ENCODE measurements at places on chromosomes 5 and 9.

GRCh38 chr5:14357851-14358250 lies 214.7 kb downstream of the TRIO start:
- DNase-seq: no peak

DNA sequence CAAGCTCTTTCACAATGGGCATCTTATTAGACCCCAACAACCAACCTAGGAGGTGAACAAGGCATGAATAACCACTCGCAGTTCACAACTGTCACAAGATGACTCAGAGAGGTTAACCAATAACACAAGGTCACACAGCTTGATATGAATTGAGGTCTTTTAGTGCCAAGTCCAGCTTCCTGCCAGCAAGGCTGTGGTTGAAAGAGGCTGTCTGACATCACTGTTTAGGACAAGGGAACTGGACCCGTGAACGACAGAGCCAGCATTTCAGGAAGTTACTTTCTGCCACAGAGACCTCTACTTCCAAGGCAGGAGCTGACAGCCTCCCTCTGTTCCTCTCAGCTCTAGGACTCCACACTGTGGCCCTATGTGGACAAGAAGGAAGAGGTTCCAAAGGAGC lies 53.4 kb upstream of the ALDH1B1 start:
- DNase-seq: no peak

DNA sequence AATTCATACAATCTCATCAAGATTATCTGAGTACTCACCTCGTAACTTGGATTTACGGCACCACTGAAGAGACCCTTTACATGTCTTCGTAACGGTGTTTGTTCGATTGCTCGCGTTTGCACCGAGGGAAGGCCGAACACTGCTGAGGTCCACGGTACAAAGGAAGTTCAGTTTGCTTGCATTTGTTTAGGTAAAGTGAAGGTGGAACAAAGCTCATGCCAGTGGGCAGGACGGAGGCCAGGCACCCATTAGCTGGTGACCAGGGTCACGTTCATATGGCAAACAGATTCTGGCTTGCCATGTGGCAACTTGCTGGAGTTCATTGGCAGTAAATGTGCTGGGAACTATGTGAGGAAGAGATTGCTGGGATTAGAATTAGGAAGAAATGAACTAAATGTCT lies 164.8 kb downstream of the MACROH2A1 start:
- DNase-seq: no peak

- no peak for DNase-seq
Observed at GRCh38 chr5:3931976-3932375, 336.3 kb downstream of the IRX1 start.

- no peak for DNase-seq
Observed at GRCh38 chr9:122526602-122527001, 491 bp downstream of the OR1N1 start.

DNA sequence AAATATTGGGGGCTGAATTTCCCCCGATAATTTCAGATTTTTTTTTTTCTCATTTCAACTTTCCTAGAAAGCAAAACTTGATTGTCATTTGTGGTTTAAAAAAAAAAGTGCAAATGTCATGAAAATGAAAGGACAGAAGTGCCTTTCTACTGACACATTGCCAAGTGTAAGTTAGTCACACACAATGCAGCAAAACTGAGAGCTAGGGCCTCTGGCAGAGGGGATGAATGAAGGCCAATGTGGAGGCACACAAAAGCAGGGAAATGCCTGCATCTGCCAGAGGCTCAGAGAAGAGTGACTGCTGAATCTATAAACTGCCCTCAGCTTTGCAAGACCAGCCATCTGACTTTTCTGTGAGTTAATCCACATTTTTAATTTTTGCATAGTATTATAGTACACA lies 6.8 kb upstream of the IFNA5 start:
- DNase-seq: no peak

- no peak for DNase-seq
Observed at GRCh38 chr5:109769597-109770291, 80.0 kb downstream of the MAN2A1 start.

GRCh38 chr5:163172540-163173338 lies 264.7 kb upstream of the CCNG1 start:
- DNase-seq: no peak

GRCh38 chr9:128323212-128323730 lies 632 bp downstream of the COQ4 start:
- no peak for DNase-seq

GRCh38 chr5:14183187-14183939 lies 40.2 kb downstream of the TRIO start:
- DNase-seq: no peak

GRCh38 chr5:11650936-11651335 lies 253.3 kb downstream of the CTNND2 start:
- DNase-seq: no peak

DNA sequence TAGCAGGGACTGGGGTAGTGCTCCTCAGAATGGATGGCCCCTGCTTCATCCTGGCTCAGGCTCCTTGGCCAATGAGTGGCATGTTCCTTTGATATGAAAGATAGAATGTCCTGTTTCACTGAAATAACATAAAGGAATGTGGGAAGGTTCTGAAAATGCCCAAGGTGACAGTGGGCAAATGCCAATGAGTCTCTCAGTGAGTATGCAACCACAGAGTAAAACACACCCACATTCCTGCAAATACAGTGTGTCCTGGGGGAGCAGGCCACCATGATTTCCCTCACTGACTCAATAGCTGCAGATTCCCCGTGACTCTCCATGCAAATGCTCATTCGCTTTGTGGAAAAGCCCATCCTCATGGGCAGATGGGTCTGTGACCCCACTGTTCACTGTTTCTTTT lies 36.4 kb downstream of the ZNF366 start:
- no peak for DNase-seq

- no peak for DNase-seq
Observed at GRCh38 chr9:107982001-107982400, 492.4 kb upstream of the KLF4 start.

GRCh38 chr9:87089506-87089905 lies 142.2 kb upstream of the GAS1 start:
- no peak for DNase-seq

GRCh38 chr5:100551183-100551582 lies 16.0 kb downstream of the FAM174A start:
- DNase-seq: no peak

- DNase-seq: no peak
Observed at GRCh38 chr9:109512170-109512756, 14.2 kb upstream of the PTPN3 start.

DNA sequence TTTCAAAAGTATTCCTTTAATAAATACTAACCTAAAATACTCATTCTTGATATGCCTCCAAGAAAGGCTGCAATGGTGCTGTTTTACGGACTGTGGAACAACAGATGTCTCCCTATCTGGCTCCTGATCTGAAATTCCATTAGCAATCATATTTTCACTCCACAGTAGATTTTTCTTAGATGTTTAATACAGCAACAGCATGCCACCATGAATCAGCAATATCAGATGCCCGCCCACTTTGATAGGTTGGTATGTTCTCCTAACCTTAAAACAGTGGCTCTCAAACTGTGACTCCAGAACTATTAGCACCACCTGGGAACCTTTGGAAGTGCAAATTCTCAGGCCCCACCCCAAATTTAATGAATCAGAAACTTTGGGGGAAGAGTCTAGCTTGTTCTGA lies 110.2 kb downstream of the MLLT3 start:
- DNase-seq: no peak

DNA sequence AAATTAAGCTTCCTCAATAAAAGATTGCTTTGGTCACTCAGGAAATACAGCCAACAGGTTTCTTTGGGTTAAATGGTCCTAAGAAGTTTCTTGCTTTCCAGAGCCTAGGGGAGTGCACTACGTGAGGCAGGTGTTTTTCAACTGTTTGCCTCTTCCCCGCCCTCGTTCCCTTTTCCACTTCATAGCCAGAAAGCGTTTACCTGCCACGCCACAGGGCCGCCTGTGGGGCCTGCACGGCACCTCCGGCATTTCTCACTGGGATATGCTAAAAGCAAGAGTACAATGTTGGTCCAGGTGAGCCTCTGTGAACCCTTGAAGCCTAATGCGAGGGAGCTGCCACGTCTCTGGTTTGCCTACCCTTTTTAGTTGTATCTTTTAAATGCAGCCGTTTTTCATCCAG lies 167.6 kb upstream of the OTULINL start:
- no peak for DNase-seq

- no peak for DNase-seq
Observed at GRCh38 chr9:95343725-95344287, 26.3 kb upstream of the FANCC start.

DNA sequence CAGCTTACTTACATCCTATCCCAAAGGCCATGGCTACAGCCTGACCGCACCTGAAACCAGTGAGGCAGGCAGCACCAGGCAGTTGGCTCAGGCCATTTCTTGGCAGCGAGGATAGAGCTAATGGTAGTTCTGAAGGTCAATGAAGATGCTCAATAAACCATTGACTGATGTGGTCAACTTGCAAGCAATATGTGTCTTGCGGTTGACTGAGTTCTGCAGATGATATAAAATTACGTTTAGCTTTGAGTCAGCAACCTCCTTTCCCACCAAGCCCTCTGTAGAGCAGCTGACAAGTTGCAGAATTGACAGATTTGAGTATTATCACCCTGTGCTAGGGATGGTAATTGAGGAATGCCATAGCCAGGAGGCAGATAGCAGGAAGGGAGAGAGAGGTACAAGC lies 189.0 kb upstream of the PUM3 start:
- no peak for DNase-seq

DNA sequence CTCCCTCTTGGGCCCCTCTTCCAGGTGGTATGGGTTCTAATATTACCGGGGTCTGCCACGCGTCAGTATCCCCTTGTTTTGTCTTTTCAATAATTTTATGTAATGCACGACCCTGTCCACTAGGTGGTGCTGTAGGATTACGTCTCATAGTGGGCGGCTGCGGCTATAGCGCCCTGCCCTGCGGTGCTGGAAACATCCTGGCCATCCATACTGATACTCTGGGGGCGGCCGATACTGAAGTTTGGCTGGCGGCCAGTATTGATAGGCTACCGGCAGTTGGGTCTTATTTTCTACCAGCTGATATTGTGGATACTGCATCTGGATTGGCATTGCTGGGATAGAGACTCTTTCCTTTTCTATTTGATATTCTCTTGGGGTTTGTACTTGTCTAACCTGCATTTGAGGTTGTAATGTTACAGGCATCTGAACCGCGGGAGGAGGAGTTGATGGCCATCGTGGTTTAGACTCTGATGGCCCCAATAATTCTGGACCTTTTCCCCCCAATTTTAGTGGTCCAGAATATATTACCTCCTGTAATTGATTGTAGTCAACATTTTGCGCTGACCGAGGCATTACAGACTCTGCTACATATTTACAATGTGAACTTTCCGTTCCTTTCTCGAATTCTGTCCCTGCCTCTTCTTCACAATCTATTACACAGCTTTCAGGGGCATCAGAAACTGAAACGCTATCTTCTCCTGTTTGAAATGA lies 3.3 kb upstream of the TMEM141 start:
- peak; percentile 86 for DNase-seq

DNA sequence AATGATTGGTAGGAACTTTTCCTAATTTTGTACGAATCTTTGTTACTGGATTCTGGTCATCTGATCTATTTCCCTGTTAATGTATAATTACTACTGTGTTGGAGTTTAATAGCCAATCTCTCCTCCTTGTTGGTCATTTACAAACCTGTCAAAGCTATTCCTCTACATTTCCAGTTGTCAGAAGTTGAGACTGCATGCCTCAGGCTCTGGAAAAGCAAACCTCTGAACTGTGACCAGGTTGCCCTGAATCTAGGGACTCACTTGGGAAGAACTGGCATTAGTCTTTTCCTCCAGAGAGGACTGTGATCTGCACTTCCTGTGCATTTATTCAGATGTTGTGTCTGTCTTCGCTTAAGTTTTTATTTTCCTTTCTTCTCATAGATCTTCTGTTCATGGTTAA lies 16.1 kb downstream of the PDLIM4 start:
- no peak for DNase-seq

DNA sequence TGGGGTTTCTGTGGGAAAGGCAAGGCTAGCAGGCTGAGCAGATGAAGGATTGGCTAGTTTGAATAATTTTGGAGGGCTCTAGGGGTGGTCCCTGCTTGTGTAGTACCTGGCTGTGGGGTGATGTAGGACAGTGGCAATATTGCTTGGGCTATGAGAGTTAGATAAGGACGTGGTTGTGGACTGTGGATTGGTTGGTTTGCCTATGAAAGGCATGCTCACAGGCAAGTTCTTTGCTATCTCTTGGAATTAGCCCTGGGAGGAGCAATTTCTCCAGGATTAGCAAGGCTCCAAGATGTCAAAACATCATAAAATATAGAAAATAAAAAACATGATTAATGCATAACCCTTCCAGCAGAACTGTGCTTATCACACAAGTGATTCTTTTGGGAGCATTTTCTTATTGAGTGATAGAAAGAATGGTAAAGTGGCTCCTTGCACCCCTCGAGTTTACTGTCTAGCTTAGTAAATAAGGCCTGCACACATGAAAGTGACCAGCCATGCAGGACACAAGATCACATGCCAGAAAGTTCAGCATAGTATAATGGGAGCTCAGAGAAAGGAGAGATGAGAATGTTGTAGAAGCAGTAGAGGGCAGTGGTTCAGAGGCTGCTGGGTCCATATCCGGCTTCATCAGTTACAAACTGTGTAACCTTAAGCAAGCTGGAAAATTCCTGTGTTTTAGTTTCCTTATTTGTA lies 13.8 kb downstream of the AOPEP start:
- no peak for DNase-seq

GRCh38 chr5:157558041-157558595 lies 17.5 kb downstream of the ADAM19 start:
- DNase-seq: peak; percentile 25

DNA sequence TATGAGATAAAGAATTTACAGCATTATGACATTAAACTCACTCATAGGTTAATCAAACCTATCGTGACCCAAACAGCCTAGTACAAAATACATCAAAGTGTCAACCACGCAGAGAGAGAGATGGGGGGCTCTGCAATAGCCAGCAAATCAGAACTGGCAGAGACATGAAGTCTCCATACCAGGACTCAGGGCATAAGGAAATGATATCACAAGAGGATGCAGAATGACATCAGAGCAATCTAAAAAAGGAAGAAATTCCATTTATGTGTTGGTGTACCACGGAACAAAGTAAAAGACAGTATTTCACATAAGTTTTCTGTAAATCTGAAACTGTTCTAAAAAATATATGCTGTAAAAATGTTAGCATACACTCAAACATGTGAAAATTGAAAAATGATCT lies 24.6 kb downstream of the BICD2 start:
- DNase-seq: no peak

- DNase-seq: no peak
Observed at GRCh38 chr9:115951977-115952376, 201.6 kb upstream of the PAPPA start.

- DNase-seq: peak; percentile 2
Observed at GRCh38 chr5:153572411-153573145, 82.1 kb downstream of the GRIA1 start.

- DNase-seq: no peak
Observed at GRCh38 chr9:121909111-121909510, 184.0 kb downstream of the TTLL11 start.

- DNase-seq: no peak
Observed at GRCh38 chr9:91198405-91198804, 163.3 kb downstream of the AUH start.

- DNase-seq: no peak
Observed at GRCh38 chr5:53560028-53560427, 411 bp upstream of the NDUFS4 start.

All from DMS79 treated with DMSO at 0.1 percent for 48 hours (cell line).